Activated gamma-delta T cell treated with Interleukin-2 at 50 U/mL for 16 hours (primary cell): ENCODE measurements at places on chromosomes 7 and 10.

- no peak for DNase-seq
These were observed 21.0 kb downstream of the SUFU start for GRCh38 chr10:102524746-102525145.

DNA sequence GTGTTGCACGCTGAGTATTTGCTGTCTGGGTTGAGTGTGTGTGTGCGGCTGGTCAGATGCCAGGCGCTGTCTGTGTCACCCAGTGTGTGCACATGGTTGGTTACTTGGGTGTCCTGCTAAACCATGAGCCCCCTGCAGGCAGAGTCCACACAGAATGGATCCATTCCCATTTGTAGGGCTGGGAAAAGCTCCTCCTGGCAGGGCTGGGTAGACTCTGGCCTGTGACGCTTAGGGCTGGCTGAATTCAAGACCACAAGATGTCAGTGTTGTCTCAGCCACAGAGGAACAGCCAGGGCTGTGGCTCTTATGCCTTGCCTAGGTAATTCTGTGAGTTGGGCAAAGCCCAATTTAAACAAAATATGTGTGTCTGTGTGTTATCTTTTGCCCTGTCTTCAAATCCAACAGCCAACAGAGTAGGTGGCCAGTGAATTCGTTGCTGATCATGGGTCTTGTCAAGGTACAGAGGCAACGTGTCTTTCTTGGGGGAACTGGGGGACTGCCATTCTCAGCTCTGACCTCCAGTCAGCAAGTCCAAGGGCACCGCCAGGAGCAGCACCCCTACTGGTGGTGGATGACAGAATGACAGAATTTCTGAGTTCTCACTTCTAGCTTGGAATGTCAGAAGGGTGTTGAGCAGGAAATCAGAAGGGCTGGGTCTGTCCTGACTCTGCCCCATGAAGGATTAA lies 285.1 kb downstream of the CCSER2 start:
- DNase-seq: no peak

GRCh38 chr7:131032786-131033185 lies 294.9 kb upstream of the MKLN1 start:
- no peak for DNase-seq

GRCh38 chr10:132469197-132469884 lies 68.2 kb upstream of the INPP5A start:
- no peak for DNase-seq

DNA sequence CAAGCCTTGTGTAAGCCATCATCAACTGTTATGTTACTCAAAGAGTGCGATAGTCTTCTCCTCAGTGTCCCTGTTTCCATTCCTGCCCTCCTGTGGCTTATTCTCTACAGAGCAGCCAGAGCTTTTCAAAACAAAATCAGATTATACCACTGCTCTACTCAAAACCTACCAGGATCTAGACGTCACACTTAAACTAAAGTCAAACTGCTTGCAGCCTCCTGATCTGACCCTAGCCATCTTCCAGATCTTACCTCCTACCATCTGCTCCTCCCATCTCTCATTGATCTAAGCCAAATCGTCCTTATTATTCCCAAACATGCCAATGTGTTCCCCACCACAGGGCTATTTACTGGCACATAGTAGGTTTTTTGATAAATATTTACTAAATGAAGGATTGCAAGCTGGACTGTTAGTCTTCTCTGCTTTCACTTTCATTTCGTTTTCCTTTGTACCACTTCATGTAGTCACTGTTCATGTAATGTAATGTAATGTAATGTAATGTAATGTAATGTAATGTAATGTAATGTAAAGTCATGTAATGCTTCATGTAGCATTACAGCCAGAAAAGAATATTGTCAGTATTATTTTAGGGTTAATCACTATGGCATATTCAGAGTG lies 116.1 kb downstream of the GPR37 start:
- DNase-seq: no peak

- no peak for DNase-seq
These were observed 301.2 kb downstream of the FGFR2 start for GRCh38 chr10:121296881-121297585.

DNA sequence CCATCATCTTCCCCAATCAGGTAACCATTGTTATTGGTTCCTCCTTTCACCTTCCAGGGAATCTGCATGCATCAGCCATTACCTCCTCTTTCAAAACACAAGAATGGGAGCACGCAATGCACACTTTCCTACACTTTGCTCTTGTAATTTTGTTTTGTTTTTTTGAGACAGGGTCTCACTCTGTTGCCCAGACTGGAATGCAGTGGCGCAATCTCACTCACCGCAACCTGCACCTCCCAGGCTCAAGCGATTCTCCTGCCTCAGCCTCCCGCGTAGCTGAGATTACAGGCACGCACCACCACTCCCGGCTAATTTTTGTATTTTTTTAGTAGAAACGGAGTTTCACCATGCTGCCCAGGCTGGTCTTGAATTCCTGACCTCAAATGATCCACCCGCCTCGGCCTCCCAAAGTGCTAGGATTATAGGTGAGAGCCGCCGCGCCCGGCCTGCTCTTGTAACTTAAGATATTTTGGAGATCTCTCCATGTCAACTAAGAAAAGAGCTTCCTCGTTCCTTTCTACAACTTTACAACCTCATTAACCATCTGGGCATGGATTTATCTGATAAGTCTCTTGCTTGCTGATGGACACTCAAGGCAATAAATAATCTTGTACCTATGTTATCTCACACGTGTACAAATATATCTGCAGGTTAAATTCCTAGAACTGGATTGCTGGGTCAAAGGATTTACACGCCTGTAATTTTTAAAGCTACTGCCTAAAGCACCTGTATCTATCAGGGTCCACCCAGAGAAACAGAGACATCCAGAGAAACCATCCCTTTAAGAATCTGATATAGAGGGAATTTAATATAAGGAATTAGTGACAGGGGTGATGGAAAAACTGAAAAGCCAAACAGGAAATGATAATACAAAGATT lies 4.2 kb downstream of the CYTH3 start:
- DNase-seq: no peak

- DNase-seq: no peak
These were observed 417.9 kb downstream of the IPMK start for GRCh38 chr10:57849691-57850357.

- no peak for DNase-seq
These were observed 63.7 kb downstream of the TRUB1 start for GRCh38 chr10:115001506-115002381.

DNA sequence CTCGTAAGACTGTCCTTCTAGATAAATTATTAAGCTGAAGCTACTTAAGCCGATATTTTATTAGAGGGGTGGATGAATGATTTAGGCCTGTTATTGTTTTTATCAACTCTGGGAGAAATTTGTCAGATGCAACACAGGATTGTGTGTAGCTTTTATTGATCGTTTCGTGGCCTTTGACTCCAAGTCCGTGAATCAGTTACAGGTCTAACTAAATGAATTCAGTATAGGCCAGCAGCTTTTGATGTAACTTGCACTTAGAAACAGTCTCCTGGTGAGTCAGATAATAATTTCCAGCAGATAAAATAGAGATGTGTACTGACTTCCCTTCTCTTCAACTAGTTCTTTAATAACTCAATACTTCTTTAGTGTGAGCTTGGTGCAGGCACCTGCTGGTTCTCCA lies 341.7 kb upstream of the SMIM30 start:
- no peak for DNase-seq

GRCh38 chr7:90187507-90188050 lies 24.0 kb upstream of the STEAP2 start:
- DNase-seq: no peak

DNA sequence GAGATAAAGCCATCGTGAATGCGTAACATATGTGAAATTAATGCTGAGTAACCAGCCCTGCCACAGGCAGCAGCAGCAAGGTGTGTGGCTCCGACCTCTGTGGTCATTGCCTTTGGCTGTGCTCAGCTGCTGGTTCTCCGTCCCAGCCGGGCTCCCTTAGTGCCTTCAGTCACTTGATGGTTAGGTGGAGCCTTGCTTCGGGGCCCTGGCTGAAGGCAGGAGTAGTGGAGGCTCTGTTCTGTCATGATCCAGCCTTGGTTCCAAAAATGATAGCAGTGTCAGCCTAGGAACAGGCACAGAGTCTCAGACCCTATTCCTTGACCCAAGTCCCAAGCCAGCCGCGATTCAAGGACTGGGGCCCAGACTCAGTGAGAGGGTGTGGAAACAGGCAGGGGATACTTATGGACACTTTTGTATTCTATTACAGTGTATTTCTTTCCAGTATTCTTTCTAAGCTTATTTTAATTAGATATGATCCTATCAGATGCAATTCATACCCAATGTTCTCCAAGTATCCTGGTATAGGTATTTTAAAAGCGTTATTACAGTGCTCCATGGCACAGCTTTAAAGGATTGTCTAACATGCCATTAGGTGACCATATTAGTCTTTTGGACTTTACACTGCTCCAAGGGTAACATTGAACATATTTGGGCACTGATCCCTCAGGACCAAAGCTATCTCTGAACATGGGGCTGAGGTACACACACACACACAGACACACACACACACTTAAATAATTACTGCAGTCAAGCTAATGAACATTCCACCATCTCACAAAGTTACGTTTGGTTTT lies 9.0 kb downstream of the SCART1 start:
- DNase-seq: no peak

DNA sequence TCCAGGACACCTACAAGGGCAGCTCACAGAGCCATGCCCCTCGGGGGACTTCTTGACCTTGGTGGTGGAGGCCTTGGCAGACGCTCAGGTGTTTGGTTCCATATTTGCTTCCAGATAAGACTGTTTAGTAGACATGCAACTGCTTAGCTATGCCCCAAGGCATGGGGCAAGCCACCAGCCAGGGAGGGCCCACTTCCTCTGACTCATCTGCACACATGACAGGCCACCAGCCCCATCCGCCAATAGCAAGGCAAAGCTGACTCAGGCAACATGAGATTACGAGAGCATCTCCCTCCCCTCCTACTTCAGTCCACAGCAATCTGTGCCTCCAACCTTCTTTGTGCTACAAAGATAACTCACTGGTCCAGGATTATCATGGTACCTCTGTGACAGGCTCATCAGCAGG lies 54.9 kb downstream of the KCNMA1 start:
- no peak for DNase-seq

GRCh38 chr7:116579835-116580234 lies 55.0 kb downstream of the CAV1 start:
- no peak for DNase-seq

DNA sequence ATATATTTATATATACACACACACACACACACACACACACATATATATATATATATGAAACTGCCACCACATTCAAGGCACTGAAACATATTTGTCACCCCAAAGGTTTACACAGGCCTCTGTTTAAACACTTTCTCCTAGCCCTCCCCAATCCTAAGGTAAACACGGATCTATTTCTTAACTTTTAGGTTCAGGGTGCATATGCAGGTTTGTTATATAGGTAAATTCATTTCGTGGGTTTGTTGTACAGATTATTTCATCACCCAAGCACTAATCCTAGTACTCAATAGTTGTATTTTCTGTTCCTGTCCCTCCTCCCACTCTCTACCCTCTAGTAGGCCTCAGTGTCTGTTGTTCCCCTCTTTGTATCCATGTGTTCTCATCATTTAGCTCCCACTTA lies 305.0 kb downstream of the GPR37 start:
- DNase-seq: no peak

DNA sequence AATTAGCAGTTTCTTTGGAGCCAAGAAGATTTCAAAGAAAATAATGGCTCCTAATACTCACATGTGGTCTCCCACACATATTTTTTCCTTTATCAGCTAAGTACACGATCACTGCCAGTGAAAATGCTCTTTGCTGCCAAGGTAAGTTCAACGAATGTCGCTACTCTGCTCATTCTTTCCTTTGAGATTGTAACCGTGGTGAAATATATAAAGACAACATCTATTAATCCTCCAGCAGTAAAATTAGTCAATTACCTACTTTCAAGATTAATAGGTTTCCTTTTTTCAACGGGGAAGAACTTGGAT lies 672.2 kb downstream of the GATA3 start:
- no peak for DNase-seq

- DNase-seq: no peak
These were observed 87.4 kb downstream of the LRRC4 start for GRCh38 chr7:127943541-127944521.

DNA sequence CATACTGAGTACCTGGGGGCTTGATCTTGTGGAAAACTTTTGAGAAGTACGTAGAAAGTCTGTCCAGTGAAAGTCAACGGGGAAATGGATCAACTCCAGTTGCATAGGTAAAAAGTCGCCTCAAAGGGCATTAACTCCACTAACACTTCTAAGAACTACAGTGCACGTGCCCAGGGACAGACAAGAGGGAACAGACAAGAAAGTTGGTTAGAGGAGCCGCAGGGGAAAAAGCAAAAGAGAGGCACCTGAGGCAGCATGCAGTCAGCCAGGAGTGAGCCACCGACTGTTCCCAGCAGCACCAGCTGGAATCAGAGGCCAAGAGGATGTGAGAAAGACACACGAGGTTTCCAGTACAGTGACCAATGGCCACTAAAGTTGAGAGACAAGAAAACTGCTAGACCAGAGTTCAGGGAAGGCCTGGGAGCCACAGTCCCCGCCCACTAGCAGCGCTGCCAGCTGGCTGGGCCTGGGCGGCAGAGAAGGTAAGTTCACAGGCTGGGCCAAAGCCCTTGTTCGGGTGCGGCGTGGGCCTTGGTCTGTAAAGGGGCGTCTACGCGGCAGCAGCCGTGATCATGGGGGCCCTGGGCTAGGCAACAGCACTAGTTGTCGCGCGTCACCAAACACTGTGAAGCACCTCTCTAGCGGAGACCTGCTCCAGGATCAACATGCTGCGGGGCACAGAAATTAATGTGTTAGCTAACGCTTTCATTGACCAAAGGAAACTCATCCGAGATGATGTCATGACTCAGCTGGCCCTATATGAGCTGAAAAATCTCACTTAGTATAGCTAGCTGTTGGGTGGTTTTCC lies 14.0 kb downstream of the ITGB1 start:
- no peak for DNase-seq

GRCh38 chr10:58070956-58071355 lies 196.7 kb downstream of the IPMK start:
- DNase-seq: no peak

DNA sequence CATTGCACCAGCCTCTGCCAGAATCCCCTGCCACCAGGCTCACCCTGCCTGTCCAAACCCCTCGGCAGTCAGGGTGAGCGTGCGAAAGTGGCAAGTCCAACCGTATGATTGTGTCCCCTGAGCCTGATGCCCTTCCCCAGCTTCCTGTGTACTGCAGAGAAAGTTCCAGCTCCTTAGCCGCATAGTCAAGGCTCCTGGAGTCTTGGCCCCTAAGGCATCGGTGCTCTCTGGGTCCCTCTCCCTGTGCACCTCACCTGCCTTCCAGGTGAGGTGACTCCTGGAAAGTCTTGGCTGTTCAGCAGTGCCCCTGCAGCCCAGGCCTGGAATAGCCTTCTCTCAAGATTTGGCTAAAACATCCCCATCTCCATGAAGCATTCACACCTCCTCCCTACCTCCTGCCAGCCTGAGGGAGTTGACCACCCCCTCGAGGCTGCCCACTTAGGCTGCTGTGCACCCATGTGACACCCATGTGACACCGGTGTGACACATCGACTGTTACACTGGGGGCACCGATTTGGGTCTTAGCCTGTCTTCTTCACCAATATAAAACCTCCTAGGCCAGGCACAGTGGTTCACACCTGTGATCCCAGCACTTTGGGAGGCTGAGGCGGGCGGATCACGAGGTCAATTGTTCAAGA lies 56.1 kb upstream of the ELN start:
- DNase-seq: no peak

- DNase-seq: no peak
These were observed 165.0 kb upstream of the GPR26 start for GRCh38 chr10:123501148-123501547.

GRCh38 chr7:117623606-117624005 lies 143.8 kb downstream of the CFTR start:
- DNase-seq: no peak
